ENCODE measurements at places on chromosomes 11 and 22.

- no peak for DNase-seq
These were observed 51.7 kb upstream of the PITPNB start for GRCh38 chr22:27970596-27971220.

DNA sequence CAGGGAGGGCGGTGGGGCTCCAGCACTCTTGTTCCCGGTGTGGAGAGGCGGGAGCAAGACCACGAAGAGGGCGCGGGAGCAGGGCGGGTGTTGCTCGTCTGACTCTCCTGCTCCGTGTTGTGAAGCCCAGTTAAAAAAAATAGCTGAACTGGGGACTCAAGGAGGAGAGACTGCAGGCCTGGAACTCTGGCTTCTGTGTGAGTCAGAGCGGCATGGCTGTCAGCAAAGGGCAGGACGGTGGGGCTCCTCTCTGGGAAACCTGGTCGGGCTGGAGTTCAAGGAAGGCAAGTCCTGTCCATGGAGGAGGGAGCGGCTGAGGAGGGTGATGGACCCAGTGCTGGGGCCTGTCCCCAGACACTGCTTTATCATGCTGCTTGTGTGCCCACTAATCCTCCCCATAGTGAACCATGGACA lies 152.3 kb downstream of the FEZ1 start:
- no peak for DNase-seq

- DNase-seq: no peak
These were observed 1152.4 kb downstream of the BRD1 start for GRCh38 chr22:48675141-48675829.

GRCh38 chr11:20363149-20363499 lies 390 bp upstream of the HTATIP2 start:
- DNase-seq: no peak

DNA sequence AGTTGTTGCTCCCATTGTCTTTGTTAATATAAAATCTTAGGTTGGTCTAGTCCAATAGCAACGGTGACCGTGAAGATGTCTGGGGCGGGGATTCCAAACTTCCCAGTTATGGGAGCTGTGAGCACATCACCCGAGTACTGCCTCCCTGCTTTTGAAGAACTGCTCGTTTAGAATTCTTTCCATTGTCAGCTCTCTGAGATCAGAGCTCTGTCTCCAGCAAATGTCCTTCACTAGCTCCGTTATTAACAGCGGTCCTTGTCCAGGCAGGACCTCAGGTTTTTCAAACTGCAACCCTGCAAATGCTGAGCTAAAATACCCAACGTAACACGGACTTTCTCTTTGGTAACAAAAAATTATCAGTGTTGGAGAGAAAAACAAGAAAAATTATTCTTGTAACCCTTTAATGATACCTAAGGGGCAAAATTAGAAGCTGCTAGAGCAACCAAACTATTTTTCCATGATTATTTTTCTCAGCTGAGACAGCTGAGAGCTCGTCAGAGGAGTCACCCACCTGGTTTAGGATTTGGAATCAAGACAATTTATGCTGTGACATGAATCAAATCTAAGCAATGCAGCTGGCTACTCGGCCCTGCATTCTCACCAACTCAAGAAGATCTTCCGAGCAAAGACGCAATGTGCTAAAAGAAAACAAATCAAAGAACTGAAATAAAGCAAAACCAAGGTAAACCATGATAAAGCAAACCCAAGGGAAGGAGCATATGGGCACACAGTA lies 15.1 kb upstream of the EFCAB6 start:
- DNase-seq: no peak

- no peak for DNase-seq
These were observed 27.2 kb downstream of the ANO1 start for GRCh38 chr11:70105369-70105754.

DNA sequence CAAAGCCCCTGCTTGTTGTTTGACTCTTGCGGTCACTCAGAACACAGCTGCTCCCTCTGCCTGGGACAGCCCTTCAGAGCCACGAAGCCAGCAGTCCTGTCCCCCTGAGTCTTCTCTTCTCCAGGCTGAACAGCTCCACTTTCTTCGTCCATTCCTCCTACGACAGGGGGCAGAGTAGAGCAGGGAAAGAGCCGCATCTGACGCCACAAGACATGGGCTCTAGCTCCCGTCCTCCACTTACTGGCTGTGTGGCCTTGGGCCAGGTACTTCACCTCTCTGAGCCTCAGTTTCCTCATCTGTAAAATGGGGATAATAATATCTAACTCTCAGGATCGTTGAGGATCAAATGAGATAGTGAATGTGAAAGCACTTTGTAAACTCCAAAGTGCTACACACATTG lies 29.9 kb downstream of the CHRDL2 start:
- no peak for DNase-seq

- DNase-seq: no peak
These were observed 713.9 kb upstream of the CCDC179 start for GRCh38 chr11:23574149-23574548.

GRCh38 chr11:103662880-103663279 lies 373.6 kb upstream of the DDI1 start:
- DNase-seq: peak; percentile 22

- DNase-seq: no peak
These were observed 67.0 kb downstream of the MAML2 start for GRCh38 chr11:96275801-96276594.

Measured in OCI-M1 (cell line).